ENCODE measurements at places on chromosomes 7 and 10. TPM values are rescaled to one million over a fixed set of nuclear protein-coding genes. Genes with fewer than 3 reads are reported as not detected.

Gene TET1
- total RNA-seq, result 0.21 TPM

Gene SFRP4
- under 0.01 TPM for total RNA-seq

Gene TRIM73
- total RNA-seq, result 1.3 TPM

Gene IL6
- 23.1 TPM for total RNA-seq

Gene PILRA
- under 0.01 TPM for total RNA-seq

Gene FAM180A
- not detected for total RNA-seq

Gene CFTR
- 2.4 TPM for total RNA-seq

Gene OPN4
- total RNA-seq, result not detected

Gene CPA4
- total RNA-seq, result 6.6 TPM

Gene IGFBP3
- 133 TPM for total RNA-seq

Gene HDAC9
- 52.8 TPM for total RNA-seq

Gene SVOPL
- total RNA-seq, result not detected

Gene ZNF736
- 3.2 TPM for total RNA-seq

Gene LRRC17
- total RNA-seq, result 0.72 TPM

Gene DDX50
- total RNA-seq, result 78.9 TPM

Gene TEX47
- not detected for total RNA-seq

Gene BMPER
- total RNA-seq, result 0.48 TPM

Gene SLC29A4
- 11.6 TPM for total RNA-seq

Gene TMEM176B
- total RNA-seq, result not detected

Gene ACTL6B
- not detected for total RNA-seq

Gene OLAH
- total RNA-seq, result 15.8 TPM

Gene ZNF804B
- not detected for total RNA-seq

Gene AGR3
- not detected for total RNA-seq

Gene ADAP1
- total RNA-seq, result 18.3 TPM

Gene CPA2
- total RNA-seq, result not detected

Gene PRKG1
- total RNA-seq, result 0.24 TPM

Gene TEX36
- not detected for total RNA-seq

Gene EPHA1
- total RNA-seq, result 52.5 TPM

Gene FAM25A
- total RNA-seq, result 10.8 TPM

Gene HABP2
- not detected for total RNA-seq

Gene SORCS3
- total RNA-seq, result not detected

Gene LBX1
- total RNA-seq, result not detected

Gene C10orf105
- not detected for total RNA-seq

Gene LRRN3
- under 0.01 TPM for total RNA-seq

Gene SOSTDC1
- 0.24 TPM for total RNA-seq

Gene ADRB1
- 4.0 TPM for total RNA-seq

Gene MYL10
- not detected for total RNA-seq

Gene CPN1
- total RNA-seq, result not detected

Gene ADIRF
- 72.5 TPM for total RNA-seq

Gene LOXL4
- total RNA-seq, result 0.64 TPM

Gene ELMO1
- 1.4 TPM for total RNA-seq

Gene SPDYE8
- total RNA-seq, result not detected

Gene MMP21
- not detected for total RNA-seq

Gene STEAP1
- 20.0 TPM for total RNA-seq

Gene FAM25G
- total RNA-seq, result not detected
